ENCODE measurements at places on chromosomes 4 and X. TPM values are rescaled to one million over a fixed set of nuclear protein-coding genes. Genes with fewer than 3 reads are reported as not detected.

ASMT gene
- total RNA-seq: 0.50 TPM

NAP1L2 gene
- total RNA-seq: 4.2 TPM

GATA1 gene
- total RNA-seq: not detected

TRMT2B gene
- 27.9 TPM for total RNA-seq

F8A2 gene
- total RNA-seq: not detected

NOCT gene
- total RNA-seq: 13.7 TPM

WNK3 gene
- 0.16 TPM for total RNA-seq

NMU gene
- not detected for total RNA-seq

DHRSX gene
- total RNA-seq: 12.1 TPM

PCDH11X gene
- total RNA-seq: not detected

RBMXL3 gene
- not detected for total RNA-seq

HSD17B11 gene
- total RNA-seq: 36.5 TPM

GRIA3 gene
- total RNA-seq: not detected

All from CD4-positive, alpha-beta T cell (primary cell).